Activated gamma-delta T cell treated with Interleukin-2 at 50 U/mL for 16 hours (primary cell): ENCODE measurements at places on chromosomes 12 and 14.

- DNase-seq: no peak
Measured at GRCh38 chr14:73773441-73774240, 59.5 kb upstream of the PNMA1 start.

DNA sequence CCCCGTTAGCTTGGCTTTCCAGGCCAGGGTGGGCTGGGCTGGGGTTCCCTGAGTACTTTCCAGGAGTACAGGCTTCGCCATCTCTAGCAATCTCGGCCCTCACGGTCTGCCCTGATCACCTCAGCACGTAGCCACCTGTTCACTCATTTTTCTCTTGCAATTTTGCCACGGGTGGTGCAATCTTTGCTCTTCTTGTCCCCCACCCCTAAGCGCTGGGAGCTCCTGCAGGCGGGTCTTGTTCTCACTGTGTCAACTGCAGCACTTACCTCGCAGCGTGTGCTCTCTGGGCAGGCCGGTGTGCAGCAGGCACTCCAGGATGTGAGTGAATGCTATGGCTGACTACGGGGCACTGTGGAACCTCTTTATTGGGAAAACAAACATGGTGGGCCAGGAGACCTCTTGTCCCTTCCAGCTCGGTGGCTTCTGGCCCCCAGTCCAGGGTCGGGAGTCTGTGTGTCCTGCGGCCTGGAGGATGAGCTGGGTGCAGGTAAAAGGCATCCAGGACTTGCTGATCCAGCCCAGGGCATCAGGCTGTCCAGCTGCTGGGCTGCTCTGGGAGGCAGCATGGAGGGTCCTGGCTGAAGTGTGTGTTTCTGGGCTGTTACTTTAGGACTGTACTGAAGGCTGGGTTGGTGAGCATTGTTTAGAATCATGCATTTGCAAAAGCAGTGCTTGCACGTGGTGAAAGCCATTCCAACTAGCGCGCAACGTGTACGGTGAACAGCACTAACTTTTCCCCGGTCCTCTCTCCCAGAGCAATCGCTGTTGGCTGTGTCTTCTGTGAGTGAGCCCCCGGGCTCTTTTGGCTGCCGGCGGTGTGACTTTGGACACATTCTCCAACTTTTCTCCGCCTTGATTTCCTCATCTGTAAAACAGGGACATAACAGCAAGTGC lies 1.5 kb upstream of the ULK1 start:
- no peak for DNase-seq

- no peak for DNase-seq
Measured at GRCh38 chr12:127760996-127761395, 506.0 kb upstream of the TMEM132C start.

- no peak for DNase-seq
Measured at GRCh38 chr14:65658202-65658601, 245.7 kb downstream of the FUT8 start.

DNA sequence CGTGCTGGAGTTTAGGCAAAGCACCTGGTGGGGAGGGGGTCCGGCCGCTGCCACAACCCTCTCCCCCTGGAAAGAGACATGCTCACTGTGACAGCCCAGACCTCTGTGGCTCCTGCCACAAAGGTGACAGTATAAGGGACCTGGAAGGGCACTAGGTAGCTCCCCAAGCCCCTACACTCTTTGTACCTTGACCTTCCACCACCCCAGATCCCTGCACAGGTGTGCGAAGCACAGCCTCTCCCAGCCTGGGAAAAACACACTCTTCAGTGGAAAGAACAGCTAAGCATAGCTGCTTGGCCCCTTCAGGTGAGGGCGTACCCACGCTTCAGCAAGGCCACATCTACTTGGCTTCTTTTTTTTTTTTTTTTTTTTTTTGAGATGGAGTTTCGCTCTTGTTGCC lies 4.9 kb upstream of the PLA2G1B start:
- no peak for DNase-seq

- no peak for DNase-seq
Measured at GRCh38 chr12:95085612-95086011, 12.2 kb upstream of the NR2C1 start.

- DNase-seq: no peak
Measured at GRCh38 chr14:56342494-56342942, 224.3 kb downstream of the PELI2 start.

DNA sequence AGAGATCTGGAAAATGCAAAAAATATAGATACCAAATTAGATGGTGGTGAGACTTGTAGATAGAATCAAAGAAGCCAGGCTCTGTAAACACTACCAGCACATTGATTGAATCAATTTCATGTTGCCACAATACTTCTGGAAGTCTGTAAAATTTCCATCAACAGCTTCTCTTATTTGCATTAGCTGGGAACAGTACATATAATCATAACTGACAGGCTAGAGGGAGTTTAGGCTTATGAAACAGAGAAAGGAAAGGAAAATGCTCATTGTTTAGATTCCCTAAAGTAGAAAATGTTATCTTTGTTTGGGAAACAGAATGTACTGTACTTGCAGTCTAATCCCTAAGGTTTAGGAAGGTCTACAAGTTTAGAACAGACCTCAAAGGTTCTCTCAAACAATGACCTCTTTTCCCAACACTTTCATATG lies 335.2 kb downstream of the CEP128 start:
- DNase-seq: no peak

DNA sequence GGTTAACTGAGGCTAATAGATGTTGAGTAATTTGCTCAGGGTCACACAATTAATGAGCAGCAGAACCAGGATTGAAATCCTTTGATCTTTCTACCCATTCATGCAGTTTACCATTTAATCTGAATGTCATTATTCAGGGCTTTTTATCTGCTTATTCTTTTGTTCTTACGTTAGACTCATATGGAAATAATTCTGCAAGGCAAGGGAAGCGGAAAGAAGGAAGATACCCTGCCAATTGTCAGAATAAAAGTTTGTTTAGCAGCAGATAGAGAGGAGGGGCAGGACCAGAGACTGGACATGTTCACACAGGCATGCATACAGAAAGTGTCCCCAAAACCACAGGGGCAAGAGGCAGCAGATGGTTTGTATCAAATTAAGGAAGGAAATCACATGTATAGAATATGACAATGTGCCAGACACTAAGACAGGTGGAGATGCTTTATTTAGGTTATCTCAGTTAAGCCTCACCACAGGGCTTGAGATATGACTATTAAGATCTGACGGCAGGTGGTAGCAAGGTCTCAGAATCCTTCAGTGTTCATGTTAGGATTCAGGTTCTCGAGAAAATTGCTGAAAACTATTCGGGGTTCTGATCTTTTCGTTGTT lies 29.8 kb downstream of the BRMS1L start:
- DNase-seq: no peak

DNA sequence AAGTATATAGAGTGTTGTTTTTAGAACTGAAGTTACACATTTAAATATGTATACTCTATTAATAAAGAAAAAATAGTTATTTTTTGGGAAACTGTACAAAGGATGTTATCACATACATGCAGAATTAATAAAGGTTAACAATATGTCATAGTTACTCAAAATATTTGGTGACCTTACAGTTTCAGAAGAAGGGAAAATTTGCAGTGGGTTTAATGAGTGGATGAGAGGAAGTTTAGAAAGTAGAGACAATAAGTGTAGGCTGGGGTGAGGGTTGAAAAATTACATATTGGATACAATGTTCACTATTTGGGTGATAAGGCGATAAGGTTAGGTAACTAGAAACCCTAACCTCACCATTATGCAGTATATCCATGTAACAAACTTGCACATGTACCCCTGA lies 13.5 kb downstream of the WNK1 start:
- no peak for DNase-seq

DNA sequence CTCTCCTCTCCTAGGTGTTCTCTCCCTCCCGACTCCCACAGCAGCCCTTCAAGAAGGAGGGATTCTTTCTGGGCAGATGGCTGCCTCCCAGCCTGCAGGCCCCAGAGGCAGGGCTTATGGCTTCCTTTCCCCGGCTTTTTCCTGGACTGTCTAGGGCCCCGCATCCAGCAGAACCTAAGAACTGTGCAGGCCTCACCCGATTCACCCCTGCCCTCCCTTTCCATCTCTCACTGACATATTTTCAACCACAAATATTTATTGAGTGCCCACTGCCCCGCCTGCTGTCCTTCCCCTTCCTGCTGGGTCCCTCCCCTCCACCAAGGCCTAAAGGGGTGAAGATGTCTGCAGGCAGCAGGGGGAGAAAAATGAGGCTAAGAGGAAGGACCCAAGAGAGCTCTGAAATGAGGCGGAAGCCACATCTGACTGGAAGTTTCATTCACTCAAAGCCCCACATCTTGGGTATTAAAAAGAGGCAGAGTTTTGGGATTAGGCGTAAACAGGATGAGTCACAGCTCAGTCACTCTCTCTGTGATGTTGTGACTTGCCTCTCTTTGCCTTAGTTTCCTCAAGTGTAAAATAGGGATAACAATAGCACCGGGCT lies 2.9 kb downstream of the SCNN1A start:
- DNase-seq: no peak

- DNase-seq: no peak
Measured at GRCh38 chr12:76957301-76957700, 78.5 kb upstream of the CSRP2 start.

- DNase-seq: no peak
Measured at GRCh38 chr12:2625289-2625612, 169.5 kb upstream of the FKBP4 start.

GRCh38 chr12:71625476-71625875 lies 38.2 kb downstream of the ZFC3H1 start:
- no peak for DNase-seq

DNA sequence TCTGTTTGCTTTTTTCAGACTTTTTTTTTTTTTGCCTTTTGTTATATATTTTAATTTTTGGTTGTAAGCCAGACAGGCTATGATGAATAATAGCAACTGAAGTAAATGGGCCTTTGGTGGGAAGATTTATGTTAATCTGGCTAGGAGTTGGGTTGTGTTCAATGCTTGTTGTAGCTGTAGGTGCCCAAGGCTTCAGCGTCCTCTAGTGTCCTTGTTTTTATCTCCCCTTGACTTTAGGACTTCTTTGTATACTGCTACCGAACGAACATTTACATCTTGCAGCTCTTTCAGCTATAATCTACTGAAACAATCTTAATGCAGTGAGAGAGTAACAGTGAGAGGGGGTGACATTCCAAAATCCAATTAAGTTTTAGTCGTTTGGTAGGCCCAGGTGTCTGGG lies 848.4 kb upstream of the FBXO33 start:
- DNase-seq: no peak

GRCh38 chr12:132461526-132461925 lies 28.4 kb upstream of the FBRSL1 start:
- no peak for DNase-seq

GRCh38 chr12:91108196-91108755 lies 3.0 kb downstream of the LUM start:
- DNase-seq: no peak

GRCh38 chr14:100199240-100199860 lies 39.6 kb upstream of the YY1 start:
- DNase-seq: no peak

GRCh38 chr14:100108840-100109593 lies 43.8 kb downstream of the EVL start:
- DNase-seq: no peak

DNA sequence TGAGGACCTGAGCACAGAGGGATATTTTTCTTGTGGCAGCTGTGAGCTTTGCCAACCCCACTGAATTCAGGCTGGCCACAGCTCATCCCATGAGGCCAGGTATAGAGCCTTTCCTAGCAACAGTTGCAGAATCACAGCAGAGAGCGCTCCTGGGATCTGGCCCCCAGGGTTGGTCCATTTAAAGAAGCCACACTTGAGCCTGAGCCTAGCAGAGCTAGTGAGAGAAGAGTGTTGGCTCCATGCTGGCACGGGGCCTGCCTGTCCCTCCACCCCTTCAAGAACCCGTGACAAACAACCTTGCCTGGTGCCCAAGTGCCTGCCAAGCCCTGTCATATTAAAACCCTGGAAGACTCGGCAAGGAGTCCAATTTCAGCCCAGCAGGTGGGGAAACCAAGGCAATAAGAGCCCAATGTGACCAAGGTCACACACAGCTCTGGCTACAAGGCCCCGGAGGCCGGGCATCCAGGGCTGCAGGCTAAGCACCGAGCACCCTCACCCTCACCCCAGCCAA lies 91.6 kb downstream of the LRRC74A start:
- no peak for DNase-seq

- no peak for DNase-seq
Measured at GRCh38 chr12:85633491-85633890, 202.7 kb downstream of the RASSF9 start.

- no peak for DNase-seq
Measured at GRCh38 chr14:21974741-21975140, 301.1 kb upstream of the OR4E1 start.

DNA sequence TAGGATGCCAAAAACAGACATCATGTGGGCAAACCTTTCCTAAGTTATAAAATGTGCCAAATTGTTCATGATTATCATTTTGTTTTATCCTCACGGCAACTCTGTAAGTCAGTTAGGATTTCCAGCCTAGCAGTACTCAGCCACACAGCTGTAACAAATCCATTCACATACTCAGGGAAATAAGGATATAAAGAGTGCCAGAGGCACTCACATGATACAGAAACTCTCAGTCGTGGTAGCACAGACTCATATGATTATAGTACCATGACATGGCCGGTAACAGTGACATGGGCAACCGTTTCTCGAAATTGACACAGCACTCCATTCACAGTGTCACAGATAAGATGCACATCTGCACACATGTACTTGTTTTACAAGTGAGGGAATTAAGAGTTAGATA lies 344.2 kb downstream of the LRIG3 start:
- DNase-seq: no peak

DNA sequence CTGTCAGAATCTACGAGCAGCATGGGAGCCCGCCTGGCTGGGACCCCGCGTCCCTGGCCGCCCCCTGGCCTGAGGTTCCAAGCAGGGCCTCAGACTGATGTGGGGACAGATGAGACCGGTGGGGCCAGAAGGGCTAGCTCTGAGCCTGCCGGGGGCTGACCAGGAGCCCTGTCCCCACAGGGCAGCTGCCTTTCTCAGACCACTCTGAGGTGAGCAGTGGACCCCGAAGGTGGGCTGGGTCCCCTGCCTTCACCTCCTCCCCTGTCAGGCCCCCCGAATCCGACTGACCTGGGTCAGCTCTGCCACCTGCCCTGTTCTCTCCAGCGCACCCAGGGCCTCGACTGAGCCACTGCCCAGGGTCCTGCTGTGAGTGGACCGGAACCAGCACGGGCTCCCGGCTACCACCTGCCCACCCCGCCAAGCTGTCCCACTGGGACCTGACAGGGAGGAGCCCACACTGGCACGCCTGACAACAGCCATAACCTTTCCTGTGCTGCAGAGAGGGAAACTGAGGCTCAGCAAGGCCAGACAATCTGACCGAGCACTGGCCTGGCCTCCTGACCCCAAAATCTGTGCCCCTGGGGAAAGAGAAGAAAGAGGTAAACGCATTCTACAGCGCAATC lies 29.7 kb upstream of the TMEM179 start:
- no peak for DNase-seq

- no peak for DNase-seq
Measured at GRCh38 chr12:6914947-6915788, 788 bp downstream of the ENO2 start.

DNA sequence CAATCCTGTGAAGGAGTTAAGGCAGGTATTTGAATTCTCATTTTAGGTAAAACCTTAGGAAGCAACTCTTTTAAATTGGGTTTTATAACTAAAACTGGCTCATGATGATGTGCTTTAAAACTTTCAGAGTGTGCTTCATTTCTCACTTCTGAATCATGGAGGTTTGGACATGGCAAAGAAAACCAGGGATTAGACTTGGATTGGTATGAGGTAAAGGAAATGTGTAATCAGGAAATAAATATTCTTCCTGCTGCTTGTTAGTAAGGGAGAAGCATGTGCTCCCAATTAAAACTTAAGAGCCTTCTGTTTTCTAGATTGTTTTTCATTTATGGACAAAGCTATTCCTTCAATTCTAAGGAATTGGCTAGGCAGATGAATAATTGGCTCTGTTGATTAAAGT lies 57.4 kb downstream of the FBXO33 start:
- DNase-seq: no peak

- no peak for DNase-seq
Measured at GRCh38 chr14:77023001-77023996, 5.2 kb downstream of the IRF2BPL start.
